DMS 273 treated with DMSO at 0.1 percent for 48 hours (cell line): ENCODE measurements at places on chromosomes 1 and 21.

DNA sequence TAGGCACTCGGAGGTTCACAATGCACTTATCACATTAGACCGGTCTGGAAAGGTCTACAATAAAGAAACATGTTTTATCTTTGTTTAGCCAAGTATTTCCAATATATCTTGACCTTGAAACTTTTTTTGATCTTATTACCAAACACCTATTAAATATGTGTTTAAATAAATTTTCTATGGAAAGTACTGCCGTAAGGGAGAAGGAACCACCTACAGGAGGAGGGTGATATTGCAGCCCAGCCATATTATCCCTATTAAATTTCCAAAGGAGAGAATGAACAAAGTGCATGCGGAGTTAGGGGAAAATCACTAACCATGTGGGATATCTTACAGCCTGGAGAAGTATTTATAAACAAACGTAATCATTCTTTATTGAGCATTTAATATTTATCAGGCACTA is 14.5 kb downstream of the BRINP2 start:
- no peak for DNase-seq

- no peak for DNase-seq
Observed at GRCh38 chr1:147214325-147214724, 10.8 kb downstream of the FMO5 start.

DNA sequence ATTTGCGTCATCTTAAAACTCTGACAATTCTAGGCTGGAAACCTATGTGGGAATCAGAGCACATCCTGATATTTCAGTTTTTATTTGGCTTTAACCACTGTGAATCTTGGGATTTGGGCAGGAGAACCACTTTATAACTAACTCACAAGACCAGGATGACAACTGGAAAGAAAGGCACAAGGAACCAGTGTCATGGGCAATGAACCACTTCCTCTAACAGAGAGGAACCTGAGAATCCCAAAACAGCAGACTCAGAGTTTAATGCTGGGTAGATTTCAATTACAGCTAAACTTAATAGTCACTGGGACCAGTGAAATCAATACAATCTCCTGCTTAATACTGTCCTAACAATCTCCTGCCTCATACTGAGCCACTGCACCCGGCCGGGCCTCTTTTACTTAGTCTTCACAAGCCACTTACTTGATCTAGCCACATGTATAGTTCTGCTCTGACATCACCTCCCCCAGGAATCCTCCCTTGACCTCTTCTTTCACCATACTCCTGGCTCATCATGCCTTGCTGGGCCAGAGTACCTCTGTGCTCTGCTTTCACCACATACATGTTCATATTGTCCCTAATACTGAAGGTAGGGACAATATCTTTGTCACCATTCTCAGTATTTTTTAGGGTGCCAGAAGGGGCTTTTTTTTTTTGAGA is 20.2 kb upstream of the SLFNL1 start:
- no peak for DNase-seq

DNA sequence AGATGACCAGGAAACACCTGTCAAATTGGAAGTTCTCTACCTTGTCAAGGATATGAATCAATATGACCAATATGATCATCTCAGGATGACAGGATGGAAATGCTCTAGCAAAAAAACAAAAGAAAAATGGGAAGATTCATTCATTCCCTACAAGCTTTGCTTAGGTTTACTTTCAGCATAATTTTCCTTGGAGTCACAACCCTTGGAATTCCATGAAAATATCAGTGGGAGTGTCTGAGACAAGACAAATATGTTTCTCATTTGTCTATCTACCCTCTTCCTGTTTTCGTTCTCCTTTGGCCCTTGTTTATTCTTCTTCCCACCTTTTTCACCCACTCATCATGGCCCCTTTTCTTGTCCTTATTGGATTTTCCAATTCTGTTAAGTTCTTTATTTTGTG is 50.6 kb downstream of the COLGALT2 start:
- no peak for DNase-seq

GRCh38 chr1:156775799-156776198 is 8.5 kb downstream of the PRCC start:
- DNase-seq, result no peak

DNA sequence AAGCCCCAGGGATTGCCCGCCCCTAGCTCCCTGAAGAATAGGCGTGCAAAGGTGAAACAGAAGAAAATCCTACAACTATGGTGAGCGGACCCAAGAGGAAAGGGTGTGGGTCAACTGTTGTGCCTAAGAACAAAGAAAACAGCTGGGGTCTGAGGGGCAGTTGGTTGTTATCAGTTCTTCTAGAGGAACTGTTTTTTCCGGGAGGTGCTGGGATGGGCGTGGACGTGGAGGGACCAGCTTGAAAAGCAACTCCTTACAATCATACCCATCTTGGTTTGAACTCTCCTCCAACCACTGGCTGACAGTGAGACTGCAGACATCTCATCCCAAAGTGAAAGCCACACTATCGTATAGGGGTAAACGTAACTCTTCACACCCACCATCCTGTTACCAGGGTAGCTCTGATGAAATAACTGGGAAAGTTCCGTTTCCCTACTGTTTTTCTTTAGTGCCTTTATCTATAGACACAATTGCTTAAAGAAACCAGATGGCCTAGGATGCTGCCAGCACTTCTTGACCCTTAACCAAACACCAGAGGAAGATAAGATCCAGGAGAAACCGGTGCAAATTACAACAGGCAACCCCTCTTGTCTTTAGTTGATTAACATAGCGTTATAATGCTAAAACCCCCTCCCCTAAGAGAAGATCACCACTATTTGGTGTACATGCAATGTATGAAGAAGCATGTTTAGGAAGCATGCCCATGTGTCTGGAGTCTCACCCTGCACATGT is 25.6 kb upstream of the FAM89A start:
- no peak for DNase-seq

DNA sequence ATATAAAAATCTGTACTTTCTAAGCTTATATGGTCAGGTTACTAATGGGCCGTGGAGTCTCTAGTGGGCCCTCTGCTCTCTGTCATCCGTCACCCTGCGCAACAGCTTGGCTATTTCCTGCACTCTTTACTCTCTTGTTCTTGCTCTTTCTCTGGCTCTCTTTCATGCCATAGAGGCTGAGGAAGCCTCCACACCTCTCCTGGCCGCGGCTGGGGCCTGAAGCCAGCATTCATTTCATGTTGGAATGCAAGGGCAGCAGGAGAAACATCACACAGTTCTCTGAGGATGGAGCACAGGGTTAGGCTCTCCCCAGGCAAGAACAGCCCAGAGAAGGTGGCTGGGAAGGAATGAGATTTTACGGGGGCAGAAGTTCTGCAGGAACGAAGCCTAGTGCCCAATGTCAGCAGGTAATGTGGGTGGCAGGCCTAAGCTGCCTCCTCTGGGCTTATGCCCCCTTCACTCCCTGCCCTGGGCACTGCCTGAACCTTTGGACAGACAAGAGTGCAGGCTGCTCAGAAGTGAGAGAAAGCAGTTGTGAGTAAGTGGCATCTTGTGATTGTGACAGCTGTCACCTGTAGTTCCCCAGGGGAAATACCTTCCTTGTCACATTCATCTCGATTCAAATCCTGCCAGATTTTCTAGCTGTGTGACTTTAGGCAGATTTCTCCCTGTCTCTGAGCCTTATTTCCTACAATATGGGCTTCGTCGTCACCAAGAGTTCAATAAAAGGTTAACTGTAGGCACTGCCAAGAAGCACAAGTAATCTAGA is 3.6 kb upstream of the FHAD1 start:
- no peak for DNase-seq

- DNase-seq, result no peak
Observed at GRCh38 chr1:176802316-176802715, 339.3 kb downstream of the PAPPA2 start.

GRCh38 chr1:158951956-158952355 is 20.6 kb downstream of the PYHIN1 start:
- DNase-seq, result no peak

DNA sequence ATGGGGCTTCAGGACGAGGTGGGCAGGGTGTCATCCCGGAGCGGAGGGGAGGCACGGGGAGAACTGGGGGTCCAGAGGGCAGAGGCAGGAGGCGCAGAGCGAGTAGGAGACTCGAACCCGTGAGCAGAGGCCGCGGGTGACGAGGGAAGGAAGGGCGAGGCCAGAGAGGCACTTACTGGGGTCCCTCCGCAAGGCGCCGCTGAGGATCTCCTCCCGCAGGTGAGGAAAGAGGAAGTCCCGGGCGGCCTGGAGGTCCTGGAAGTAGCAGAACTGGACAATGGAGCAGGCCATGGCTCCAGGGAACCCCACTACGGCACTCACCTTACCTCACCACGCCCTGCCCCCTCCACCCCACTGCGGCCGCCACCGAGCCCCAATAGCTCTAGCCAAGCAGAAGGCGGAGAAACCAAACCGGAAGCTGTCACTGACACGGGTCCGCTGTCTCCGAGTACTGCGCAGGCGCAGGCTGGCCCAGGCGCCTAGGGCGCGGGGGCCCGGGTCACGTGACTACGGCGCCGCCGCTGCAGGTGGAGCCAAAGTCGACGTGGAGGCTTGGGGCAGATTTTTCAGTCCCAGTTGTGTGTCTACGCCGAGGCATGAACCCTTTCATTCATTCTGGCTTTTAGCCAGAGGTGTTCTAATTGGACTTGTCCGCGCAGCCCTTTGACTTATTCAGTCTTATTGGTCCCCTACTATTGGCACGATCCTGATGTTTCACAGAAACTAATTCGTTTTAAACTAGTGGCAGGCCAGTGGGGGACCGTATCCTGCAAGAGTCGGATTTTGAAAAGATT is at the start of gene RAB3GAP2:
Gene RAB3GAP2, minus strand, starts transcription at position 407 of the 794 bp plus-strand sequence. Its CDS starts 116 bp downstream, at position 291.
- DNase-seq, result peak; percentile 92

DNA sequence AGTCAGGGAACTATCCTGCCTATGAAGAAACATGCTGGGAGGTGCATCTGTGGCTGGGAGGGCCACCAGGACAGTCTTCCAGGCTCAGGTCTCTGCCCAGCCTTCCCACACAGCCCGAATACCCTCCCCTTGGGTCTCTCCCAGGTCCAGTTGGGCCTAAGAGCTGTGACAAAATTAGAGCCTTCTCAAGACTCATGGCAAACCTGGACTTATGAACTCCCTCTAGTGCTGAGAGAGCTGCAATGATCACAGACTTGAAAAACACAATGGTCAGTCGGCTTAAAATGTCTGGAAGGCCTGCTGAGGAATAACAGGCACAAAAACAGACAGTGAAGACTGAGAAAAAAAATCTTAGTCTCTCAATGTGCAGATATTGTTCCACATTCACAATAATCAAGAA is 325.1 kb downstream of the BRINP2 start:
- DNase-seq, result no peak

DNA sequence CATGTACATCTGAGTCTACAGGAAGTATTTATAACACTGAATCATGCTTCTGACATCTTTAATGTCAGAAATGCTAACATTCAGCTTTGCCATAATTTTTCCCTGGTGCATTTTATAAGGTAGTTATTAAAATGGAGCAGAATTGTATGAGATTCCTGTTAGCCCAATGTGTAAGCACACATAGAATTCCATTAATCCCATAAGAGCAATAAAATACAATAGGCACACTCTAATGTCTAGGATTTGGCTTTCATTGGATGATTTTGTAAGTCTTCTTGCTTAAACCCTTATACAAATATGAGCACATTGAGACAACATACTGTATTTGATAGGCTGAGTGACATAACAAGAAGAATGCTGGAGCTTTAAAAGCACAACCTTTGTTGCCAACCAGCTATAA is 256.4 kb downstream of the HMCN1 start:
- DNase-seq, result no peak

DNA sequence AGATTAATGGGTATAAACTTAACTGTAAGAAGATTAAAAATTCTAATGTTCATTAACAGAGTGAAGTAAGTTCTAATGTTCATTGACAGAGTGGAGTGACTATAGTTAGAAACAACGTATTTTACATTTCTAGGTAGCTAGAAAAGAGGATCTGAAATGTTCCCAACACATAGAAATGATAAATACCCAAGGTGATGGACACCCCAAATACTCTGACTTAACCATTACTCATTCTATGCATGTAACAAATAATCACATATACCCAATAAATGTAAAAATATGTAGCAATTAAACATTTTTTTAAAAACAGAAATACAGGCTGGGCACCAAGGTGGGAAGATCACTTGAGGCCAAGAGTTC is 62.1 kb downstream of the ABL2 start:
- DNase-seq, result no peak

DNA sequence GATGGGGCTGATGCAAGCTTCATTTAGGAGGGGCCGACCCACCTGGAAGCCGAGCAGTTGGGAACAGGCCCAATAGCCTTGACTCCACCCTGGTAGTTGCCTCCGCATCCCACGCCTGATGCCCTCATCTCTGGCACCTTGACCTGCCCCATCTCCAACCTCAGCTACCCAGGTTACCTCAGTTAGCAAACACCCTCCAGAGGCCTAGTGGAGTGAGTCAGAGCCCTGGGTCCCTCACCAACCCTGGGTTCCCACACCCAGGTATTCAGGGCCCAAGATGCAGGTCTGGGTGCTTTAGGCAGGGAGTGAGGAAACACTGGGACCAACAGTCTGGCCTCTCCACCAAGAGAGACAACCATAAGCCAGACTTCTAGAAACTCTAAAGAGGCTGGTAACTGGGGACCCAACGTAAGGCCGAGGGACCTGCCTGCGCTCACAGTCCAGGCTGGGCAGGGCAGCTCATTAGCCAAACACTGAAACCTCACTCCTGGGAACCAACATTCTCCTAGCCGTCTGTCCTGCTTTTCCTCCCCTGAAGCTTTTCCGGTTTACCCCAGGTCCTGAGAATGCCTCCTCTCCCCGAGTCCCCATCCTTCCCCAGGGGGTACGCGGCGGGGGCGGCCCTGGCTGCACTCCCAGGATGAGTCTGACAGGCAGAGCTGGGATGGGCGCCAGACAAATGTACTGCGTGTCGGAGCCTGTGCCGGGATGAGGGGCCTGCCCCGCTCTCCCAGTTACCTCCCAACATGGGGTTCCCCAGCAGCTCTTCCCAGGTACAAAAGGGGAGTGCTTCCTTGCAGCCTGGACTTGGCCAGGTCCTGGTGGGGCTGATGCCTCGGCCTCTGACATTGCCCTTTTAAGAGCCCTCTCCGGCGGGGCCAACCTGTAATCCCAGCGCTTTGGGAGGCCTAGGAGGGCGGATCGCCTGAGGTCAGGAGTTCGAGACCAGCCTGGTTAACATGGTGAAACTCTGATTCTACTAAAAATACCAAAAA is 8.9 kb upstream of the CELSR2 start:
- peak; percentile 59 for DNase-seq

DNA sequence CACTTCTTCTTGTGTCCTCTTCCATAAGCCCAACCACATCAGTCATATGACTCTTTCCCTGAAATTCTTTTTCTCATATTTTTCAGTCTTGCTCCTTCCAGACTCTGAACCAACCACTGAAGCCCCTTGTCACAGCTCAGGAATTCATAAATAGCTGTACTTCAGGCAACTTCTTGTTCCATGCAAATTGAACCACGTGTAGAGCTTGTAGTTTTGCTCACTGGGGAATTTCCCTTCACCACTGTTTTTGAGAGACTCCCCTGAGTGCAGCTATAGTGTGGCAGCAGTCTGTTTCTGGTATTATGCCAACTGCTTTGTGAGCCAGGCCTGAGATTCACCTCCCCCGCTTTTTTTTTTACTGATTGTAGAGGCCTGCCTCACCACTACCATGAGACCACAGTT is 150.3 kb upstream of the SPAG17 start:
- no peak for DNase-seq
